ENCODE measurements at places on chromosomes 2 and 18.
A peak's percentile ranks its signal among the peaks of the same experiment; 100 is the strongest.

DNA sequence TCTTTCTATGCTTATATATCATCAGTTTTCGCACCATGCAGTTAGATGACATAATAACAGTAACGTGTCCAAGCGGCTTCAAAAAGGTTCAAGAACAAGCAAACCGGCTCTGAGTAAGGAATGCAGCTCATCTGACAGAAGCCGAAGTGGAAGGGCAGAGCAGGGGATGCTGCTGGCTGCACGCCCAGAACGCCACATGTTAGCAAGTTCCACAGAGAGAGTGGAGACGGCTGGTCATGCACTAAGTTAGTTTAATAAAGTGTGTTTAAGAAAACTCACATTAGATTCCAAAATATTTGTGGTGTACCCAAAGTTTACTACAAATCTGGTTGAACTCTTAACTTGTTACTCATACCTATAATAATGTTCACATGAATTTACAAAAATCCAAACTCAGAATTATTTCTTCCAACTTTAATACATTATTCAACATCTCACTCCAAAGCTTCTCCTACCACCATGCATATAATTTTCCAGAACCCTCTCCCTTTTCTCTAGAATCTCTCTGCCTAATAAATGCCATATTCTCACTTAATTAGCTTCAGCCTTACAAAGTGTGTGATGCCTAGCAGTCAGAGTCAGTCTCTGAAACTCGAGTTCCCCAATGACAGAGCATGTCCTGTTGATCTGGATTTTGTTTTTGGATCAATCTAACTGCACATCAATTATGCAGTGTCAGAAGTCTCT lies 170.0 kb downstream of the DNAH7 start:
- peak; percentile 72 for DNase-seq

DNA sequence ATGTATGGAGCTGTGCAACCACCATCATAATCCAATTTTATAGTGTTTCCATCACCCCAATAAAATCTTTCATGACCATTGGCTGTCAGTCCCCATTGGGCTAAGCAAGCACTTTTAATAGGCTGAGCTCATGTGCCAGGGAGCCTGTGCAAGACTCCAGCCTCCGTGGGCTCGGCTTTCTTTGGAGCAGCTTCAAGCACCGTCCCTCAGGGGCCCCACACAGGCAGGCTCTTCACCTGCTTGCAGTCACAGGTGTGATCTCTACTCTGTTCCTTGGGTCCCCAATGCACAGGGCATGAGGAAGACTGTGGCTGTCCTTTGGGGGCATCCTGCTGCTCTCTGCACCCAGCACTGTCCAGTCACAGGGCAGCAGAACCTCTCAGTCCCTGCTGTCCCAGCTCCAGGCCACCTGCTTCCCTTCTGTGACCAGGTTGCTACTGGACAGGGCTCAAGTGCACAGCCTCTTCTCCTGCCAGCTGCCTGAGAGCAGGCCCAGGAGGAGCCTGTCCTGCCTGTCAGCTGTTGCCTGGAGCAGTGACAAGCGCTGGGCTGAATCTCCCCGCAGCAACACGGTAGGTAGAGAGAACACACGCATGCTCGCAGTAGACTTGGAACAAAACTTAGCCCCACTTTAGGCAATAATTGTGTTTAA lies 40.7 kb upstream of the TMEM131 start:
- DNase-seq, result no peak

GRCh38 chr18:12883372-12883683 lies 709 bp downstream of the PTPN2 start:
- no peak for DNase-seq

- no peak for DNase-seq
These were observed 80.5 kb downstream of the FASTKD2 start for GRCh38 chr2:206845877-206846276.

GRCh38 chr2:29462293-29462692 lies 347.1 kb downstream of the CLIP4 start:
- DNase-seq, result no peak

DNA sequence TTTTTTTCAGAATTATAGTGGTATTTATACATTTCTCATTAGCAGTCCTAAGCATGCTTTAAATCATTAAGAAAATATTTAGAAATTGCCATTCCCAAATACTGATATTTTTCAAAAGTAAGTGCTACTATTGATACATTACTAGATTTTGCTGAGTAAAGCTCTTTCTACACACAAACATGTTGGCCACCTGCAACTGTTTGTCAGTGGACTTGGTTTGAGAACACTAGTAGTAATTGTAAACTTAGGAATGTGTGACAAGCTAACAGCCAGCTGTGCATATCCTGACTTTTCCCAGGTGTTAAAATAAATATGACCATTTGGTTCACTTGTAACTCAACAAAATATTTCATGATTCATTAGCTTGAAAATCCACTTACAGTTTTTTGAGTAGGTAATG lies 103.1 kb downstream of the MSTN start:
- no peak for DNase-seq

GRCh38 chr2:62110415-62111025 lies 85.4 kb upstream of the B3GNT2 start:
- no peak for DNase-seq

DNA sequence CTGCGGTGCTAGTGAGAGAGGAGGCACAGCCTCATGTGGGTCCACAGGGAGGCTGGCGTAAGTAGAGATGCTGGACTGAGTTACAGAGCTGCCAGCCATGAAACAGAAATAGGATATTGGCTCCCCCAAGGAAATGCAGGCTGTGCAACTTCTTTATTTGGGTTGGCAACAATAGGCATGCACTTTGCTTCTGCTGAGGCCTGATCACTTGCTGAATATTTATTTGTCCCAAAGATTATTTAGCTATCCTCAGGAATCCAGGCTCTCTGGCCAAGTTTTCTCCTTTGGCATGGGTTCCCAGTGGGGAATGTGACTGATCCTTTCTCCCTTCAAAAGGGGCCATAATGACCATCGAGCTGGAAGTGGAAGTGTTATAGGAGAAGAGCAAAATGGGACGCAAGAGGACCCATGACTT lies 60.0 kb downstream of the MAPK4 start:
- DNase-seq, result no peak

- DNase-seq, result no peak
These were observed 190.1 kb upstream of the TNP1 start for GRCh38 chr2:217049956-217050355.

DNA sequence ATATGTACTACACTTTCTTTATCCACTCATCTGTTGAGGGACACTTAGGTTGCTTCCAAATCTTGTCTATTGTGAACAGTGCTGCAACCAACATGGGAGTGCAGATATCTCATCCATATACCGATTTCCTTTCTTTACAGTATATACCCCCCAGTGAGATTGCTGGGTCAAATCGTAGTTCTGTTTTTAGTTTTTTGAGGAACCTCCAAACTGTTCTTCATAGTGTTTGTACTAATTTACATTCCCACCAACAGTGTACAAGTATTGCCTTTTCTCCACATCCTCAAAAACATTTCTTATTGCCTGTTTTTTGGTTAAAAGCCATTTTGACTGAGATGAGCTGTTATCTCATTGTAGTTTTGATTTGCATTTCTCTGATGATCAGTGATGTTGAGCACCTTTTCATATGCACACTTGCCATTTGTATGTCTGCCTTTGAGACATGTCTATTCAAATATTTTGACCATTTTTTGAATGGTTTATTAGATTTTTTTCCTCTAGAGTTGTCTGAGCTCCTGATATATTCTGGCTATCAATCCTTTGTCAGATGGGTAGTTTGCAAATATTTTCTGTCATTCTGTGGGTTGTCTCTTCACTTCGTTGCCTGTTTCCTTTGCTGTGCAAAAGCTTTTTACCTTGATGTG lies 12.2 kb downstream of the PLEK start:
- DNase-seq, result no peak

DNA sequence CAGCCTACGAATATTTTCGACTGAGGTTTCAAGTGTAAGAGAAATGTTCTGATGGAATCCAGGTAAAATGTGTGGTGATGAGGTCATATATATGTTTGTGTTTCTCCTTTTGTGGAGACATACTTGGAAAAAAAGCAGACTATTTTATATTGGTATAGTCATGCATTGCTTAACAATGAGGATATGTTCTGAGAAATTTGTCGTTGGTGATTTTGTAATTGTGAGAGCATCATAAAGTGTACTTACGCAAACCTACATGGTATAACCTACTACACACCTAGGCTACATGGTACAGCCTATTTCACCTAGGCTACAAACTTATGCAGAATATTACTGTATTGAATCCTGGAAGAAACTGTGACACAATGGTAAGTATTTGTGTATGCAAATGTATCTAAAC lies 1849.9 kb upstream of the CELF4 start:
- no peak for DNase-seq

GRCh38 chr2:191184457-191184856 lies 33.7 kb upstream of the STAT4 start:
- DNase-seq, result no peak

DNA sequence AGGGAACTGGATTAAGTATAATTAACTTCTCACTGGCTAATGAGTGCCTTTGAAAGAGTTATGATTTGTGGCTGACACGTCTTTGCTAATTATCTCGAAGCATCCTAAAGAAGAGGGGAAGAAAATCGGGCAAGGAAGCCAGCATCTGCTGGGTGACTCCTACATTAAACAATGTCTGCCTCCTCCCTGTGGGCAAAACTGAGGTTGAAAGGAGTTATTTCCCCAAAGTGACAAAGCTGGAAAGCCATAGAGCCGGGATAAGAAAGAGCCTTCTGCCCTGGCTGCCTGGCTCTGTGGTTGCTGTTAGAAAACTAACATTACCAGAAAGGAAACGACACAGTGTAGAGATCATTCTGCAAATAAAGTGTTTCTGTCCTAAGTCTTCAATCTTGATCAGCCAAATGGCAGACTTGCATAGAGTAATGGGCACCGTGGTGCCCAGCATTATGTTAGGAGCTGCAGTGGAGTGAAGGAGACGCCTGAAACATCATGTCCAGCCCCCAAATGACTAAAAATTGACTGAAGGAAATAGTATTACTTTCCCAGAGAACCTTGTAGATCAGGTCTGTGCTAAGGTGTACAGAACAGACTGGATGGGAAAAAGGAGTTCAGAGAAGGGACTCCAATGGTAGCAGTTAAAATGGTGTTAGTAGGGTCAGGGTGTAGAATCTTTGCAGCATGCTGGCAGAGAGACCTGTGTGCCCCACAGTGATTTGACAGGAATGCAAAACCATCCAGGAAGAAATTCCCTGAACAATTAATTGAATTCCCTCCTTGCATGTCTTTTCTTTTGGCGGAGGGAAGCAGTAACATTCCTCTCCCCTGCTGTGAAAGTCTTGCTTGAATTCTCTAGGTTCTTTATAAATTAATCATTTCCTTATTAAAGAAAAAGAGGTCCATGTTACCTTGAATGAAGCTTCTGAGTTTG lies 44.4 kb downstream of the ALPK2 start:
- DNase-seq, result no peak

DNA sequence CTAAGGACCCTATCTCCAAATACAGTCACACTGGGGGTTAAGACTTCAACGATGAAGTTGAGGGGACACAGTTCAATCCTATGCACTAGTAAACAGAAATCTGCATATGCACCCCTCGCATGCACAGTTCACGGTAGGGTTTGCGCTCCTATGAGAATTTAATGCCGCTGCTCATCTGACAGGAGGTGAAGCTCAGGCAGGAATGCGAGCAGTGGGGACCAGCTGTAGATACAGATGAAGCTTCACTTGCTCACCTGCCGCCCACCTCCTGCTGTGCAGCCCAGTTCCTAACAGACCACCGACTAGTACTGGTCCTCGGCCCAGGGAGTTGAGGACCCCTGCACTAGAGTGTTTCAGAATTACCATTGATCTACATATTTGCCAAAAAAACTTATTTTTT lies 40.0 kb upstream of the FAHD2A start:
- no peak for DNase-seq

- no peak for DNase-seq
These were observed 62.0 kb upstream of the CAB39 start for GRCh38 chr2:230650585-230651137.

DNA sequence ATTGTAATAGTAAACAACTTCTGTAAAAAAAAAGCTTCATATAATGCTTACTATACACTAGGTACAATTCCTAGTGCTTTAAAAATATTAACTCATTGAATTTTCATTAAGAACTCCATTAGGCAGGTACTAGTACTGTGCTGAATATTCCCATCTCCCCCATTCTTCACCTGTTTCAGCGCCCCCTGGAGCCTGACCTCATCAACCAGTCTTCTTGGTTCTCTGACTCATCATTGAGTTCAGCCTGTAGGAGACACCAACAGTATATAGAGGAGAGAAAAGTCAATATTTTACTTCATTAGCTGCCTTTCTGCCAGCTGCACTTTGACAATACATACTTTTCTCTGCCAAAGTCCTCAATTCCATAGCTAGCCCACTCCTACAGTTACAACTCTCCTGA lies 1009.9 kb upstream of the KLHL29 start:
- DNase-seq, result no peak

DNA sequence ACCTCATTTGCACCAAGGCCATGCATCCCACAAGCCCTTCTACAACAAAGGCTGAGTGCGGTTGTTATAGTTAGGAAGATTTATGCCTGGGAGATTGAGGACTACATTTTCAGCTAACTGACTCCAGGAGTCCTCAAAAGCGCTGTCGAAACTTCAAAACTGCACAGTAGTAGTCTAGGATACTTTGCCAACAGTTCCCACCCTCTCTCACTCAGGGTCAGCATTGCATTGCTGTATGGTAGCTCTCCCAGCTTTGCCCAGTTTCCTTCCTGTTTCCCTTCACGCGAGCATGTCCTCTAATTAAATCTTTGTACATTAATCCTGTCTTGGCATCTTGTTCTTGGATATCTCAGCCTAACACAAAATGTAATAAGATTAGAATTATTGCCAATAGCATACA lies 420.6 kb upstream of the UBE2E3 start:
- no peak for DNase-seq

GRCh38 chr18:74622072-74622471 lies 24.4 kb downstream of the ZNF407 start:
- DNase-seq, result no peak

GRCh38 chr2:21175895-21176646 lies 52.3 kb downstream of the TDRD15 start:
- peak; percentile 6 for DNase-seq

GRCh38 chr2:28288620-28289019 lies 104.0 kb upstream of the FOSL2 start:
- no peak for DNase-seq

GRCh38 chr2:150997066-150997465 lies 264.6 kb downstream of the RBM43 start:
- DNase-seq, result no peak

DNA sequence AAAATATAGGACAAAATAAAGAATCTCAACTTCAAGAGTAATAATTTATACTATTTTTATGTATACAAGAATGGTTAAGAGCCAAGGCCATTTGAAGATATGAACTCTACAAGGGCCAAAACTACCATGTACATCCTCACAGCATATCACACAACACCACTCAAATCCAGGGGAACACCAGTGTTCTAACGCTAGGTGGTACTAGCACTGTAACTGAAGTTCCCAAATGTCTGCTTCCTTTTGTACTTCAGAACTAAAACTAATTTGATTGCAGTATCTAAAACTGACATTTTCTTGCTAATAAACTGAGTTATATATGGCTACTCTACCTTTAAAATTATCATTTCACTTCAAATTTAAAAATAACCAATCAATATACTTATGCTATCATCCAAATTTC lies 47.0 kb downstream of the REV1 start:
- DNase-seq, result no peak

Measured in renal cortex interstitium (tissue), 15 donors.